CD4-positive, alpha-beta memory T cell (primary cell): ENCODE measurements at places on chromosomes 3 and 15. TPM values are rescaled to one million over a fixed set of nuclear protein-coding genes. Genes with fewer than 3 reads are reported as not detected.

CCR5 gene
- 6.8 TPM for total RNA-seq

FETUB gene
- total RNA-seq = not detected

C2CD4A gene
- 0.11 TPM for total RNA-seq

ZWILCH gene
- 5.1 TPM for total RNA-seq

CPLX3 gene
- total RNA-seq = not detected

PLA2G4E gene
- not detected for total RNA-seq

MYZAP gene
- 1.2 TPM for total RNA-seq

TMEM42 gene
- 29.6 TPM for total RNA-seq

THAP10 gene
- 0.36 TPM for total RNA-seq

IL12A gene
- total RNA-seq = 0.53 TPM
